Cardiac muscle cell (in vitro differentiated cells and primary cell): ENCODE measurements at places on chromosomes 2 and 18.

DNA sequence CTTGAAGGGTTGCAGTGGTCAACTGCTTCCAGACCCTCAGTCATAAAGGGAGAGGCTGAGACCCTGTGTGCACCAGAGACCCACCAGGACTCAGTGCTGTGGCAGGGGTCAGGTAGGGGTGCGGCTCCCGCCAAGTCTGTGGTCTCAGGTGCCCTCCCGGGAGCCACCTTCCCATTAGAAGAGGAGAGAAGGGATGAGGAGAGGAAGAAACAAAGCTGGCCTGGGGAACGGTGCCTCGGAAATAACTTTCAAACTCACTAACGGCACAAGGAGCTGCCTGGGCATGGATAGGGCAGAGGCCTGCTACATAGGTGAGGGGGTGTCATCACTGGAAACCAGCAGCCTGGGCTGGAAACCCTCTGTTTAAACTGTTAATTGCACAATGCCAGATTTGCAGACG is 84.9 kb downstream of the TPO start:
- DNase-seq, result no peak

- DNase-seq, result no peak
Observed at GRCh38 chr2:209380293-209380692, 43.6 kb upstream of the MAP2 start.

DNA sequence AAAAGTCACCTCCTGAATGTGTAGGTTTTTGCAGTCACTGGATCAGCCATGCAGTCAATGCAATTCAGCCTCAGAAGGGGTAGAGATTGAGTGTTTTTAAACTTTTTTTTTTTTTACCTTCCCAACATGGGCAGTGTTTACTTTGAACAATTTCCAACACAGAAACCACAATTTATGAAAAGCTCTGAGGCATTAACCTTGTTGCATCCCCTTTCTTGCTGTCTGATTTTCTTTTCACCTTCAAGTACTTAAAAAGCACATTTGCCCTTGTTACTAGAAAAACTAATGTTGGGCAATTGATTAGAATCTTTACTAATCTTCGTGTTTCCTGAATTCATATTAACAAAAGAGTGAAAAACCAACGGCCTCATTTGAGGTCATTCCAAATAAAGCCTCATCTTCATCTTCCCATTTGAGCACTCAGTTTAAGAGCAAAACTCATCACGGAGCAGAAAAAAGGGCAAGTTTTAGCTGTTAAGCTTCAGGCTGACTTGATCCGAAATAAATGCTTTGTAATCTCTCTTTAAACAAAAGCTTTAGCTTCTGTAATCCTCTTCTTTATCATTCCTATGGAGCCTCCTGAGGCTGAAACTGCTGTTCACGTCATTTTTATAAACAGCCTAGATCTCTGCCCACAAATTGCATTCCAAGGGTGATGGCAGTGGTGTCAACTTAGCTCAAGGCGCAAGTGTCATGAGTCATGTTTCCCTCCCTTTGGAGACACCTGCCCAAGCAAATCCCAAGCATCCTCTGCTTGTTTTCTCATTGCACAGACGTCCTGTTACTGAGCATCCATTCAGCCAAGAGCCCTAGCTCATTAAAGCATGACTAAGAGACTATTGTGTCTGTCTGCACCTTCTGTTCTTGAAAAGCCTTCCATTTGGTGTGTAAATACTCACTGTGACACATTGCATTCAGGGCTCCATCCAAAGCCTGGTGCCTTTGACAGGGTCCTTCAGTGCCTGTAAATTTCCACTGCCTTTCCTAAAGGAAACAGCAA is 107.7 kb downstream of the HNMT start:
- peak; percentile 16 for DNase-seq

- DNase-seq, result no peak
Observed at GRCh38 chr18:55235094-55235461, 275.8 kb upstream of the CCDC68 start.

DNA sequence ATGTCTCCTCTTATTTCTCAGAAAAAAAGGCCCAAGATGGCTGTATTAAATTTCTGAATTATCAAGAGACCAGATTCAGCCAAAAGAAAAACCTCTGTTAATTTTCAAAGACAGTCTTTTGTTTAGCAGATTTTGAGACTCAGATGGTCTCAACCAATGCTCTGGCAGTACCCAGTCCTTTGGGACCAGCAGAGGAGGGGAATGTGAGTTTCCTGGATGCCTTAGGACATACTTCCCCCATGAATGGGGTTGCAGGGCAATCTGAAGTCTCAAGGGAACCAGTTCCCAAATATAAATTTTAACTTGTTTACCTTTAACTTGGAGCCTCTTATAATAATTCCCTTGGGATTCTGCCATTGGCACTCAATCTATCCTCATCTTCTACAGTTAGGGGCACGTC is 107.8 kb upstream of the ZNF521 start:
- DNase-seq, result no peak

GRCh38 chr2:238098901-238099713 is 1.0 kb upstream of the ESPNL start:
- DNase-seq, result no peak

GRCh38 chr2:23526114-23526513 is 141.1 kb downstream of the KLHL29 start:
- no peak for DNase-seq

GRCh38 chr2:95289253-95289652 is 7.9 kb upstream of the KCNIP3 start:
- DNase-seq, result no peak

- DNase-seq, result no peak
Observed at GRCh38 chr2:203623096-203623495, 83.3 kb upstream of the CD28 start.

DNA sequence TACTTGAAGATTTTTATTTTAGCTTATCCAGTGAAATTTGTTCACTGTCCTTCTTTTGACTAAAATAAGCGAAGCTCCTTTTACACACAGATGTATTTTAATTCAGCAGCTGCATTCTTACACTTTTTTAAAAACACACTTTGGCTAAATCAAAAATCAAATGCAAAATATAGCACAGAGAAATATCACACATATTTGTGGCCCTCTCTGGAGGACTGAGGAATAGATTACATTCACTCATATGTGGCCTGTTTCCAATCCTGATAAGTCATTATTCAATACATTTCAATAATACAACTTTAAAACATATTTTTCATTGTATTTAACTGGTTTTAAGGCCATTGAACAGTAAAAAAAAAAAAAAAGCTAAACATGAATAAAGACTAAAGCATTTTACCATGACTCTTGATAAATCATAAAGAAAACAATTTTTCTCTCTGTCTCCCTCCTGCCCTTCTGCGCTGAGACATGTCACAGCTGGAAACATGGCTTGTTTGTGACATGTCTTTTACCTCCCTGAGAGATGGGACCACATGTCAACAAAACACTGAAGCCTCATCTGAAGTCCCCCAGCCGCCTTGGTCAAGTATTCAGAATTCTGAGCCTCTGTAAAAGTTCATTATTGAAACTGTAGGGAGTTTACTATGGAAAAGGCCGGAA is 221.0 kb downstream of the ZNF407 start:
- DNase-seq, result no peak

- no peak for DNase-seq
Observed at GRCh38 chr18:45222180-45222579, 393.1 kb upstream of the SLC14A2 start.

GRCh38 chr2:25301453-25302352 is 40.0 kb downstream of the DNMT3A start:
- DNase-seq, result no peak

- no peak for DNase-seq
Observed at GRCh38 chr2:67566285-67566684, 169.2 kb downstream of the ETAA1 start.
